ENCODE measurements at places on chromosomes 3 and 15.

GRCh38 chr3:65979162-65979561 lies 59.6 kb downstream of the MAGI1 start:
- DNase-seq = no peak

- no peak for DNase-seq
Measured at GRCh38 chr3:71684046-71684756, 41.0 kb downstream of the EIF4E3 start.

DNA sequence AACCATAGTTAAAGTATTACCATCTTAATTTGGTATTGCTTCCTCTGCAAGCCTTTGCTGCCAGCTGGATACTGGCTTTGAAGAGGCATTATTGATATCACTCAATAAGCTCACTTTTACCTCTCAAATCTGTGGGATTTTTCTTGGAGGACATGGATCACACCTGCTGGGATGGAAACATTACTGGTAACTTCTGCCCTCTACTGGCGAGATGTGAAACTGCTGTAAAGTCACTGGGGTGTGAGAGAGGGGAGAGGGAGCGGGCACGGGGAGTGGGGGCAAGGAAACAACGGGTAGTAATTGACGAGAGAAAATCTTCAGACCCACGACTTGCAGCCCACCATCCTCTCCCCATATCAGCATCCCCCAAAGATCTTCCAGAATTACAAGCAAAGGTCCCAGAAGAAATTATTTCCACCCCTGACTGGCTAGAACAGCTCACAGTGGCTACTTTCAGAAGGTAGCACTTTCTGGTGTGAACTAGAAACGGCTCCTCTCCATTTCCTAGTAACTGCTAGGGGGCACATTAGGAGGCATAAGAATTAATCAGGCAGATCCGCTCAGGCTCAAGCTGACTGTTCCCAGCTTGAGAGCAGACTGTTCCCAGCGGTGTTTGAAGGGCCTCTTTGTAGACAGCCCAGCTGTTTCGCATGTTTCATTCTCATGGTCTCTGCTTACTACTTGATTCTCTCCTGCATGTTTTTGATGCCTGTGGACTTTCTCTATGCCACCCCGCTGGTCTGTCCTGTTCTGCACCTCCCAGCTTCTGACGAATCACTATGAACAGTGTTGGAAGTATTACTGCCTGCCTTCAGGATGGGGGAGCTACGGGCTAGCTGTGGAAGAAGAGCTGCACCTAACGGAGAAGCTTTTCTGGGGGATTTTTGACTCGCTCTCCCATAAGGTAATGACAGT lies 230.4 kb upstream of the CHRM5 start:
- no peak for DNase-seq

GRCh38 chr15:81710328-81710727 lies 335.5 kb downstream of the MEX3B start:
- no peak for DNase-seq

DNA sequence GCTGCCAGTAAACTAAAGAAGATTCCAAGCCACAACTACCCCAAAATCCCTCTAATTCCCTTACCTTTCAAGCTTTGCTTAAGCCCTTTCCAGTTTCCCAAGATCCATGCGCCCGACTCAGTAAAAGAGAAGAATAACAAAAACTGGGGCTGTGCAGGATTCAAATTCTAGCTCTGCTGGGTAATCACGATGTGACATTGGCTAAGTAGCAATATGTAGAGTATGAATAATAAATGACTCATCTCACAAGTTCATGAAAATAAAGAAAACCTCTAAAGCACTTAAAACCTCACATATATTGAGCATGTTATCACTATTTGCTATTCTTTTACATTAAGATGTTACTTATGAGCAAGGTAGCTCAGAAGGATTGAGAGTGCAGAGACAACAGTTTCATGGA lies 522.2 kb upstream of the ZNF717 start:
- no peak for DNase-seq

- no peak for DNase-seq
Measured at GRCh38 chr3:193830791-193831191, 237.8 kb downstream of the OPA1 start.

GRCh38 chr3:130088061-130088460 lies 6.4 kb downstream of the ALG1L2 start:
- DNase-seq = no peak

- DNase-seq = no peak
Measured at GRCh38 chr3:11691767-11692531, 48.2 kb upstream of the VGLL4 start.

- DNase-seq = no peak
Measured at GRCh38 chr3:171688002-171688401, 122.3 kb downstream of the PLD1 start.

Measured in stimulated activated CD4-positive, alpha-beta T cell treated with anti-CD3 and anti-CD28 coated beads, Interleukin-2, amount 100 ng/mL, for 4 hours (primary cell).